ENCODE measurements at places on chromosomes 1 and 21. TPM values are rescaled to one million over a fixed set of nuclear protein-coding genes. Genes with fewer than 3 reads are reported as not detected.

The PRELP gene
- not detected for total RNA-seq

DNA sequence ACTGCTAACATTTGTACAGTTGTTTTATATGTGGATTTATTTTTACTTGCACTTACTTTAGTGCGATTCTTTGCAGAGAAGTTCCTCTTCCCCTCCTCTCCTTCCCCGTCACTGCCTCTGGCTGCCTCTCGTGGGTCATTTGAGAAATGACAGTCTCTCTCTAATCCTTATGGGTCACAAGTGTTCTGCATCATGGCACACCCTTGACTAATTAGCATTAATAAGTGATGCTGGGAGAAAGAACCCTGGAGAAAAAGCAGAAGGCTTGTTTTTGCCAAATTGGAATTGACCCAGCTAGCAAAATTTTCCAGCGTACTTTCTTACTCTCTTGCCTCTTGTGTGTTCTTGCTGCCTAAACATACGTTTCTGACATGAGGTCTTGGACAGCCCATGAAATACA lies 301.2 kb downstream of the DUSP10 start:
- DNase-seq, result no peak
- no peaks in the 10 kb centered on the region for H3K36me3 ChIP-seq
- H3K27me3 ChIP-seq, result peaks cover 5% of the 10 kb centered on the region
- H3K4me3 ChIP-seq, result no peak overlapping the region
- H3K27ac ChIP-seq, result no peak overlapping the region

DNA sequence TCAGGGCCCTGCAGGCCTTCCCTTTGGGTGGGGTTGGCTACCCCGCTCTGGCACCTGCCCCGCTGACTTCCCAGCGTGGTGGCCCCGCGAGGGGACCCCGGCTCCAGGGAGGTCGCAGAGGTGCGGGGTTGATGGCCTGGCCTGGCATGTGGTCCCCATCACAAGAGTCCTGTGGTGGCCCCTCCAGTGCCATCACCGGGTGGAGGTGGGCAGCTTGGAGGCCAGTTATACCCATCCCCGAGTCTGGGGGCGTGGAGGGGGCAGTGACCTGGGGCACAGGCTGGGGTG lies 26.8 kb downstream of the PRMT2 start:
- no peak for DNase-seq
- H3K4me1 ChIP-seq, result peaks cover 13% of the 10 kb centered on the region
- H3K27ac ChIP-seq, result no peak overlapping the region
- no peaks in the 10 kb centered on the region for H3K27me3 ChIP-seq

The SH3BGR gene
- 1.9 TPM for total RNA-seq

The LRRIQ3 gene
- total RNA-seq, result 1.8 TPM

The CCDC181 gene
- total RNA-seq, result not detected

GRCh38 chr1:25799935-25800702 lies at the start of gene SELENON:
Gene SELENON, plus strand, starts transcription at chr1:25800193. Its CDS starts 38 bp downstream, at chr1:25800231.
- peaks cover under 1% of the 10 kb centered on the region for H3K36me3 ChIP-seq
- peak; percentile 61 for DNase-seq
- H3K4me1 ChIP-seq, result peaks cover 32% of the 10 kb centered on the region
- H3K27me3 ChIP-seq, result no peaks in the 10 kb centered on the region

GRCh38 chr1:201941420-201942128 lies 4.8 kb downstream of the LMOD1 start:
- H3K4me3 ChIP-seq, result no peak overlapping the region
- H3K27me3 ChIP-seq, result peaks cover 39% of the 10 kb centered on the region
- peaks cover 3% of the 10 kb centered on the region for H3K4me1 ChIP-seq
- DNase-seq, result no peak
- H3K27ac ChIP-seq, result no peak overlapping the region
- no peaks in the 10 kb centered on the region for H3K36me3 ChIP-seq

- H3K27ac ChIP-seq, result no peak overlapping the region
- no peak overlapping the region for H3K4me3 ChIP-seq
- DNase-seq, result no peak
- peaks cover 8% of the 10 kb centered on the region for H3K4me1 ChIP-seq
Observed at GRCh38 chr1:64474665-64475439, 4.9 kb downstream of the CACHD1 start.

GRCh38 chr21:27740084-27740483 lies 773.2 kb upstream of the ADAMTS5 start:
- no peak for DNase-seq
- no peak overlapping the region for H3K4me3 ChIP-seq
- H3K27ac ChIP-seq, result no peak overlapping the region
- no peaks in the 10 kb centered on the region for H3K4me1 ChIP-seq
- no peaks in the 10 kb centered on the region for H3K36me3 ChIP-seq

- H3K27ac ChIP-seq, result no peak overlapping the region
- no peak overlapping the region for H3K4me3 ChIP-seq
- no peaks in the 10 kb centered on the region for H3K27me3 ChIP-seq
- peaks cover 47% of the 10 kb centered on the region for H3K4me1 ChIP-seq
Observed at GRCh38 chr1:156157506-156157905, 4.1 kb downstream of the SEMA4A start.

The SIPA1L2 gene
- total RNA-seq, result 0.86 TPM

DNA sequence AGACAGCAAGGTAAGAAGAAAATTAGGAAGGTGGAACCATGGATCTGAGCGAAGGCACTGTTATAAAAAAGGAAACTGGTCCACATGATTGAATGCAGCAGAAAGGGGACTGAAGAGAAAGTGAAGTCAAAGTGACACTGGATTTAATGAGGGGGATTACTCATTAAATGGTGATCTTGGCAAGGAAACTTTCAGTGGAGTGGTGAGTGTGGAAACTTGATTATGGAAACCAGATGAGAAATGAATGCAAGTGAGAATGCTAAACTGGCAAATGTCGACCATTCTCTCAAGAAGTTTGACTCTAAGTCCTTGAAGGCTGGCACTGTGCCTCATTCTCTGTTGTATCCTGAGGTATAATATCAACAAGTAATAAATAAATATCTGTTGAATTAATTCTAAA lies 23.3 kb downstream of the COLGALT2 start:
- no peak overlapping the region for H3K27ac ChIP-seq
- H3K4me1 ChIP-seq, result no peaks in the 10 kb centered on the region
- H3K27me3 ChIP-seq, result peaks cover 8% of the 10 kb centered on the region

DNA sequence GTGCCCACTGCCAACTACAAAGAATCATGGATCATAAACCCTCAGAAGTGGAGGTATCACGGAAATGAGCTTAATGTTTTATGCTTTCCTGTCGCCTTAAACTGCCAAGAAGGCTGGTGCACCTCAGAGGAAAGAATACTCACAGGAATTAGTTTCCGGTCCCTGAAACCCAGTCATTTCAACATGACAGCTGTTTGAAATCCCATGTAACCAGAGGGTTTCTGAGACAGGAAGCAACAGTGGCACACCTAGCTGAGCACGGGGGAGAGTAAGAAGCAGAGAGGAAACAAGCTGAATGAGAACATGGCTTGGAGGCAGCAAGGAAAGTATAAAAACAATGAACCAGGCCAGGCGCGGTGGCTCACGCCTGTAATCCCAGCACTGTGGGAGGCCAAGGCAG lies 3.9 kb downstream of the JAK1 start:
- peaks cover 66% of the 10 kb centered on the region for H3K4me1 ChIP-seq
- H3K4me3 ChIP-seq, result peak overlapping the region; percentile 67
- peak overlapping the region; percentile 73 for H3K27ac ChIP-seq
- peaks cover 12% of the 10 kb centered on the region for H3K36me3 ChIP-seq
- DNase-seq, result no peak

DNA sequence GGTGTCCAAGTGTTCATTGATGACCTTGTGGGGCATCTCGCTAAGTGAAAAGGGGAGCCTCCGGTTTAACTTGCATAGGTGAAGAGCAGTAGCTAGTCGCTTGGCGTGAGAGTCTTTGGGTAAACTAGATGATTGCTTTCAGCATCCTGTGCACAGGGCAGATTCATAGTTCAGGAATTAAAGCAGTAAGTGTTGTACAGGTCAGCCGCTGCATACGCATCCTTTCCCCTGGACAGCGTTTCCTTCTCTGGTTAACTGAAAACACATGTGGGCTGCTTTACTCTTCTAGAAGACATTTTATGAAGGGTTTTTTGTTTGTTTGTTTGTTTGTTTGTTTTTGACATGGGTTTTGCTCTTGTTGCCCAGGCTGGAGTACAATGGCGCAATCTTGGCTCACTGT lies 12.1 kb downstream of the NDUFV3 start:
- H3K4me3 ChIP-seq, result no peak overlapping the region
- H3K27ac ChIP-seq, result no peak overlapping the region
- H3K27me3 ChIP-seq, result no peaks in the 10 kb centered on the region
- peaks cover 2% of the 10 kb centered on the region for H3K4me1 ChIP-seq

The PLPP3 gene
- total RNA-seq, result 0.48 TPM

The PLA2G2F gene
- not detected for total RNA-seq

The A3GALT2 gene
- total RNA-seq, result 0.31 TPM

DNA sequence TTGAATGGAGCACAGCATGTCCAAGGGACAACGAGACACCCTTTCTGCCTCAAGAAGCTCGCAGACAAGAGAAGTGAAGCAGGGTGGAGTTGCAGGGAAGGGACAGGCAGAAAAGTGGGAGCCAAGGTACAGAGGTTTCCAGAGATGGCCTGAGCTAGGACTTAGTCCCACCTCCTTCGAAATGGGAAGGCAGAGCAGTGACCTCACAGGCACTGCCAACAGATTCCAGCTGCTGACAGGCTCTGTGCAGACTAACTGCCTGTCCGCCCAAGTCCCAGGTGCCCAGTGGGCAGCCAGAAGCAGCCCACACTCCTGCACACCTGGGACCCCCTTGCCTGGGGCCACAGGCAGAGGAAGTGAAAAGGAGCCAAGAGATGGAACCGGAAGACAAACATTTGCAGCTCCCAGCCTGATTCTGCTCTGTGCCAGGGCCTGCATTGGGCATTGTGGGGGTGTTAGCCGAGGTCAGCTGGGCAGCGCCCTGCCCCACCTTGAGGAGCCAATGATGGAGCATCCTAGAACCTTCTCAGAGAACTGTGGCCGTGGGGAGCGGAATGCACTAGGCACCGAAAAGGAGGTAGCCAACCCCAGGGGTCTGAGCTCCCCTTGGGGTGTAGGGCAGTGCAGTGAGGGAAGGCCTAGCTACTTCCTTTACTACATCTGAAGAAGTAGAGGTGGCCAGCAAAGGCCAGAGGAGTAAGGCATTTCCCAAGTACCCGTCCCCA lies 27.5 kb upstream of the RSPO1 start:
- no peak for DNase-seq
- no peak overlapping the region for H3K27ac ChIP-seq
- H3K4me1 ChIP-seq, result no peaks in the 10 kb centered on the region

- no peak for DNase-seq
- H3K27ac ChIP-seq, result no peak overlapping the region
- H3K27me3 ChIP-seq, result no peaks in the 10 kb centered on the region
- no peak overlapping the region for H3K4me3 ChIP-seq
- no peaks in the 10 kb centered on the region for H3K4me1 ChIP-seq
Observed at GRCh38 chr1:186059311-186059710, 315.7 kb downstream of the TPR start.

DNA sequence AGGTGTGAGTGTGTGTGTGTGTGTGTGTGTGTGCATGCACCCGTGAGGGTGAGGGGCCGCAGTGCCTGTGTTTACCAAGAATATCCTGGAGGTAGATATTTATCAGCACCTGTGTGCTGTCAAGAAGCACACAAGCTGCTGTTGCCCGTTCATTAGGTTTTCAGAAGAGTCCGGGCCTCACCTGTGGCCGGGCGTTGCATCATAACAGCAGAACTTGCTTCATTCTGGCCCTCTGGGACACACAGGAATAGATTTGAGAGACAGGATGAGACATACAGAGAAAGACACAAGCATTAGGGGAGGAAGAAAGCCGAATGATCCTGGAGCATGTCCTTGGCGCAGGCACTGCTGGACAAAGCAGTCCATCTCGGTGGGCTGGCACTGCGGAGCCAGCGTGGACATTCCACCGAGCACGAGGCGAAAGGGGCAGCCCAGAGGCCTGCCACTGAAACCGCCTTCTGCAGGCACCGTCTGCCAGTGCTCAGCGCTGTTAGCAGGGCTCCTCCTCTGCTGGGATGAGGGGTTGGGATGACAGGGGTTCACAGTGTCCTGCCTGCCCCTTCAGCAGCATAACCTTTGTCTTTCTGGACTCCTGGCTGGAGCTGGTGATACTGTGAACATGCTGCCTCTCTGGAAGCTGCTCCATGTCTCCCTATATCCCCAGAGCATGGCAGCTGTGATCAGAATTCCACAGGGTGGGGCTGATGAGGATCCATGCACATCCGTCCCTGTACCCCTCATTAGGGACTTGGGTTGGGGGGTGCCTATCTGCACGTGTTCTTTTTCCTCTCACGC lies 81.1 kb downstream of the PEX14 start:
- H3K4me3 ChIP-seq, result no peak overlapping the region
- peak overlapping the region; percentile 58 for H3K27ac ChIP-seq
- no peak for DNase-seq
- H3K27me3 ChIP-seq, result no peaks in the 10 kb centered on the region

The EFNA4 gene
- total RNA-seq, result 7.9 TPM

DNA sequence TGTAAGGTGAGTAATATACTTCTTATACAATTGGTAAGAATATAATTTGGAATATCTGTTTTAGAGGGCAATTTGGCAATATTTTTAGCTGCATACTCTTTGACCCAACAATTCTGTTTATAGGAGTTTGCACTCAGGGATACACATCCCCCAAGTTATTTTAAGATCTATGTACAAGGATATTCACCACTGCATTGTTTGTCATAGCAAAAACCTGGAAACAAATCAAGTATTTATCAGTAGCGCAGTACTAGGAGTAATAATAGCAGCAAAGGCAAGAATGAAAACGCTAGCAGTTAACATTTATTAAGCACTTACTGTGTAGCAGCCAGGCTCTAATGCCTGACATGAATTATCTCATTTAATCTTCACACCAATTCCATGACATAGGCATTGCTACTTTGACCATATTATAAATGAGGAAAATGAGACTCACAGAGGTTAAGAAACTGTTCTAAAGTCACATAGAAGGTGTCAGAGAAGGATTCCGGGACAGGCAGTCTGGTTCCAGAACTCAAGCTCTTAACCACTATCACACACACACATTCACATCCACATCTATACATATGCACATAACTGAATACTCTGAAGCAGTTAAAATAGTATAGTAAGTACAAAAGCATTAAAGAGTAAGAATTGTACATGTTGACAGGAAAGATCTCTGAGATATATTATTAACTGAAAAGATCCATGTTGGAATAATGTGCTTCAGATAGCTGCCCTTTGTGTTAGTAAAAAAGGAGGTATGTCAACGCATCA lies 30.6 kb downstream of the PHC2 start:
- no peaks in the 10 kb centered on the region for H3K36me3 ChIP-seq
- no peak for DNase-seq
- no peak overlapping the region for H3K4me3 ChIP-seq
- H3K27ac ChIP-seq, result no peak overlapping the region

The AK5 gene
- 7.8 TPM for total RNA-seq

- peaks cover 15% of the 10 kb centered on the region for H3K27me3 ChIP-seq
- H3K4me1 ChIP-seq, result peaks cover 3% of the 10 kb centered on the region
- no peak overlapping the region for H3K27ac ChIP-seq
- H3K36me3 ChIP-seq, result no peaks in the 10 kb centered on the region
- no peak for DNase-seq
Observed at GRCh38 chr1:36663772-36664430, 181.2 kb upstream of the CSF3R start.

DNA sequence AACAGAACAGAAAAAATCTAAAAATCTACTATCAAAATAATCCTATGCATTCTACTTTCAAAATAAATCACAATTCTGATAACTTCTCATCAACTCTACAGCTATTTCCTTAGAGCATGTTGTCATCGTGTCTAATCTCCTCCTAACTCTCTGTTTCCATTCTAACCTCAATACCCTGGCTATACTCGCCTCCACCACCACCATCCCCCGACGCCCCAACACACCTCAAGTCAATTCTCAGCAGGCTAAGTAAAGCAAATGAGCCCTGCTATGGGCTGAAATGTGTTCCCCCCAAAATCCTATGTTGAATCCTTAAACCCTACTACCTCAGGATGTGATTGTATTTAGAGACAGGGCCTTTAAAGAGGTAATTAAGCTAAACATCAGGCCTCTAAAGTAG lies 34.6 kb downstream of the NRDC start:
- DNase-seq, result no peak
- H3K36me3 ChIP-seq, result peaks cover 23% of the 10 kb centered on the region
- H3K27ac ChIP-seq, result no peak overlapping the region
- H3K4me1 ChIP-seq, result peaks cover 17% of the 10 kb centered on the region
- H3K27me3 ChIP-seq, result no peaks in the 10 kb centered on the region
- no peak overlapping the region for H3K4me3 ChIP-seq

The FNDC5 gene
- not detected for total RNA-seq
